Activated naive CD8-positive, alpha-beta T cell treated with anti-CD3 and anti-CD28 coated beads for 36 hours (primary cell): ENCODE measurements at places on chromosomes 6 and 20.

DNA sequence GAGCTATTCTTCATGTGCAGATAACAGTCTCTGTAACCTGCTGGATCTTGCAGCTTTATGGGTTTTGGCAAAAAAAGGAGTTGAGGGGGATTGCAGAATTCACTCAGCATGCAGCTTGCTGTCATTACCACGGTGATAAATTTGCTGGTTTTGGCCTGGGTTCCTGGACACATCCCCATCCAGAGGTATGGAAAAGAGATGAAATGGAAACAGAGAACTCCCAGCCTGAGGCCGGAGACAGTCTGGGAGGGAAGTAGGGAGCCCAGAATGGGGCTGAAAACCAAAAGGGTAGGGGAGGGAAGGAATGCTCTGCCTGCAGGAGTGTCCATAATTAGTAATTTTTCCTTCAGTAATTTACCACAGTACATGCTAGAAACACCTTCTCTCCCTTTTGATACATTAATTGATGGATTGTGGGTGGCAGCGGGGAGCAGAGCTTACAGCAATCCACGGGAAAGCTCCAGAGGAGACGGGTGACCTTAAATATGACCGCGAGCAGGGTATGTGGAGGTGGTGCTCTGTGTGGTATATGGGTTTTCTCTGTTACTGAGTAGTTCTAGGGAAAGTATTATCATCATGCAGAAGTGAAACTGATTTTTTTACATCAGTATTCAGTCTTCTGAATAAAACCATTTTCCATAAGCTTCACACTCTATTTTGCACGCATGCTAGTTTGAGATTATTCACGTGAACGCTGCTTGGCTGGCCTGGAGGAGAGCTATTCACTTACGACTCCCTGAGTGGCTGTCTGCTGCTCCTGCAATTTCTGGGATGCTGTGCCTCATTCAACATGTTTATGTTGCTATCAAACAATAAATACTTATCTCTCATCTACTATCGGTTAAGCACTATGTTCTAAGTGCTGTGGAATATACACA is 66.3 kb upstream of the KCNK16 start:
- DNase-seq = no peak

- DNase-seq = peak; percentile 18
These were observed 474.9 kb upstream of the AGPAT4 start for GRCh38 chr6:161748535-161749416.

DNA sequence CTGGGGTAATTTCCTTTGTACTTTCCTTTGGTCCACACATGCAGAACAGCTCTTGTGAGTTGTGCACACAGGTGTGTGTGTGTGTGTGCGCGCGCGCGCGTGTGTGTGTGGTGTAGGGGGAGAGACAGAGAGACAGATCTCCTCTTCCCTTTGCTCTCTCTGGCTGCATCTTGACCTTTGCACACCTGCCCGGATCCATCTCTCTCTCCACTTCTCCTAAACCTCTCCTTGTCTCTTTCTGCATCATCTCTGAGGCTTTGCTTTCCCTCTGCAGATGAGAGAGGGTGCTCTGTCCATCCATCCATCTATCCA is 67.0 kb downstream of the SRC start:
- no peak for DNase-seq

- no peak for DNase-seq
These were observed 221.1 kb upstream of the PREP start for GRCh38 chr6:105624021-105624420.

DNA sequence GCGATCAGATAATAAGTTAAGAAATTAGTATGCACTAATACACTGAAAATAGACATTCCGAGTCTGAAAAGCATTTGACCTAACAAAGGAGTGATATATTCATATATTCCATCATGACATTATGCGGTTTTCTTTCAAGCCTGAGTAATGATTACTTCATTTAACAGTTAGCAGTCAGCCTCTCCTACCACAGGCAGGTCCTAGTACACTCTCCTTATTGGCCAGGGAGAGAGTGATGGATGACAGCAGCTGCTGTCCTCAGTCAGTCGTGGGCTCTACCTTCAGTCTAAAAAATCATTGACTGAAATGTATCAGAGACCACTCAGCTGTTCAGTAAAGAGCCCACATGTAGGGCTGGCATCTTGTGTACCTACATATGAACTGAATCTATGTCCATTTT is 33.2 kb upstream of the VGLL2 start:
- DNase-seq = no peak

- no peak for DNase-seq
These were observed 12.2 kb downstream of the LEMD2 start for GRCh38 chr6:33776764-33777163.

DNA sequence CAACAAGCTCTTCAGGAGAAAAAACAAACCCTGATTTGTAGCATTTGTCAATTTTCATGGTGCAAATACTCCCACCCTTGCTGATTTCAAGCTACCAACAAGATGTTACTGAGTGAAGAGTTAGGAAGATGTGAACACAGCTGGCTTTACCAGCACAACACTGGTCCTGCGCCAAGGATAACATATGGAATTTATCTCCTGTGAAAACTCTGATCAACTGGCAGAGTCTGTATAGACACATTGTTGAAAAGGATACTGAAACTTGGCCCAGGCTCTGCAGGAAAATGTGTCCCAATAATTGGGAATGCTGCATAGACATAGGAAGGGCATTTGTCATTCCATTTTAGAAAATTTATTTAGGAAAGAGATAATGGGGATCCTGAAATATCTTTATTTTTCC is 29.0 kb downstream of the OTOR start:
- DNase-seq = no peak

DNA sequence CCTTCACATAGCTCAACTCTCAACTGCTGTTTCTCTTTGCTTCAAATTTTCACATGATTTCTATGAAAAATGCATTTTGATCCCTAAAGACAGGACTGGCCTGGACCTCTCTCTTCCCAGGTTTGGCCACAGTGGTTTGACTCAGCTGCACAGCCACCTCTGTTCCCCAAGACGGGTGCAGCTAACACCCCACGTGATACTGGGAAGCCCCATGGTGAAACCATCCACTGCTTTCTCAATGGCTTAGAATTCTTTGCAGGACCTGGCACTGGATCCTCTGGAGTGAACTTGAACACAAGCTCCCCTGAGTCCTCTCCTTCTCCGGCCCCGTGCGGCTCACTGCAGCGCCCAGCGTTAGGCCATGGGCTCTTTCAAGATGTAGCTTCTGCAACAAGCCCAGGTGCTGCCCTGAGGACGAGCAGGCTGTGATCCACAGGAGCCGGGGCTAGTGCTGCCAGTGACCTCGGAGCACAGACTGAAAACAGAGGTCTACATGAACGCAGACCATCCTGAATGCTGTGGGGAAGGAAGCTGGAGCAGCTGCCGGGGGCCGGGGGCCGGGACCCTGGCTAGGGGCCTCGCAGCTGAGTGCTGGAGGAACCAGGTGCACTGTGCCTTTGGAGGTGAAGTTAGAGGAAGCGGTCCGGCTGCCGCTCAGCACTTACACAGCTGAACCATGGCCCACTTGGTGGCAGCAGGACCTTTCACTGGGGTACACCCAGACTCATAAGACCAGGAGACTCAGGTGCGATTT is 58.8 kb upstream of the MPC1 start:
- DNase-seq = no peak

DNA sequence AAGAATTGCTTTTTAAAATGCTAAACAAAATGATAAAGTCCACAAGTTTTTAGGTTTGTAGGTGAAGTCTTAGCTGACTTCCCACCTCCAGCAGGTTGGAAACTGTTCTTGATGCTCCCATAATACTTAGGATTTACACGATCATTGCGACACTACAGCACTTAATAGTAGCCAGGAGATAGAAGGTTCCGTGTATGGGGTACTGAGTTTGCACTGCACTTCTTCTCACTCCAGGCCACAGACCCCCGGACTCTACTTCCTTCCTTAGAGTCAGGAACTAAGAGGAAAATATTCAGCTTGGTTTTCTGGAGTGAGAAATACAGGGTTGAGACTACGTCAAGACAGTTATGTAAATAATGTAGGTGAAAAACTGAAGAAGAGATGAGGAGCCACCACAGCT is 56.1 kb upstream of the SGK1 start:
- DNase-seq = no peak

DNA sequence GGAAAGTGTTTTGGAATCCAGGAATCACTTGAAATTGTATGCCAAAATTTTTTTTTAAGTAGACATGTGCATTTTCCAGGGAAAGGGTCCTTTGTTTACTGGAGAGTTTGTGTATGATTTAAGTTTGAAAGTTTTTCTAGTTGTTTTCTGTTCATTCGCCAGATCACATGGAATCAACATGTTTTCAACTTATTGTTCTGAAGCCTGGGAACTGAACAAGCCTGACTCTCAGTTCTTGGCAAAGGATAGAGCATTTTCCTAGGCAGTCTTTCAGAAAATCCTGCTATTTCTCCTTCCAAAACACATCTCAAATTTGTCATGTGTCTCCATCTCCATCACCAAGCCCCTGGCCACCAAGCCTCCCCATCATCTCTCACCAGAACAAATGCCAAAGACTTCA is 374.8 kb downstream of the MAFB start:
- DNase-seq = no peak

DNA sequence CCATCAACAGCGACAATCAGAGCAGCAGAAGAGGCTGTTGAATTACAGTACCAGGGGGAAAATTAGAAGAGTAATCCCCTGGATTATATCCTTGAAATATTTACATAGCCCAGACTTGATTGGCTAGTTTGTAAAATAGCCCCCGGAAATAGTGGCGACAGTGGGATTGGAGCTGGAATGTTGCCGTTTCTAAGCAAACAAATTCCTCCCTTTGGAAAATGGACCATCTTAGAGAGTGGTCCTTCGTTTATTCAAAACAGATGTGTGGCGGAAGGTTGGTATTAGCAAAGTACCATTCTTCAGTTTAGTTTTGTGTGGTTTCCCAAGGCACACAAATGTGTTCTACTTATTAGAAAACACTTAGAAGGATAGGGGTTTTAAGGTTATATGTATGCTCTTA is 4.5 kb upstream of the EPB41L2 start:
- DNase-seq = no peak

DNA sequence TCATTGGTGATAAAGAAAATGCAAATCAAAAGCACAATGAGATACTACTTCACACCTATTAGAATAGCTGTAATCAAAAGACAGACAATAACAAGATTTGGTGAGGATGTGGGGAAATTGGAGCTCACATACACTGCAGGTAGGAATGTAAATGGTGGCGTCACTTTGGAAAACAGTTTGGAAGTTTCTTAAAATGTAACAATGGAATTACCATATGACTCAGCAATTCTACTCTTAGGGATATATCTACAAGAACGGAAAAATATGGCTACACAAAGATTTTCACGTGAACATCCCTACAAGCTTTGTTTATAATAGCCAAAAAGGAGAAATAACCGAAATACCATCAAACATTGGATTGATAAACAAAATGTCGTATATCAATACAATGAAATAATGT is 270.4 kb downstream of the DOK5 start:
- no peak for DNase-seq

GRCh38 chr6:42354702-42355101 is 97.0 kb downstream of the TRERF1 start:
- DNase-seq = no peak

DNA sequence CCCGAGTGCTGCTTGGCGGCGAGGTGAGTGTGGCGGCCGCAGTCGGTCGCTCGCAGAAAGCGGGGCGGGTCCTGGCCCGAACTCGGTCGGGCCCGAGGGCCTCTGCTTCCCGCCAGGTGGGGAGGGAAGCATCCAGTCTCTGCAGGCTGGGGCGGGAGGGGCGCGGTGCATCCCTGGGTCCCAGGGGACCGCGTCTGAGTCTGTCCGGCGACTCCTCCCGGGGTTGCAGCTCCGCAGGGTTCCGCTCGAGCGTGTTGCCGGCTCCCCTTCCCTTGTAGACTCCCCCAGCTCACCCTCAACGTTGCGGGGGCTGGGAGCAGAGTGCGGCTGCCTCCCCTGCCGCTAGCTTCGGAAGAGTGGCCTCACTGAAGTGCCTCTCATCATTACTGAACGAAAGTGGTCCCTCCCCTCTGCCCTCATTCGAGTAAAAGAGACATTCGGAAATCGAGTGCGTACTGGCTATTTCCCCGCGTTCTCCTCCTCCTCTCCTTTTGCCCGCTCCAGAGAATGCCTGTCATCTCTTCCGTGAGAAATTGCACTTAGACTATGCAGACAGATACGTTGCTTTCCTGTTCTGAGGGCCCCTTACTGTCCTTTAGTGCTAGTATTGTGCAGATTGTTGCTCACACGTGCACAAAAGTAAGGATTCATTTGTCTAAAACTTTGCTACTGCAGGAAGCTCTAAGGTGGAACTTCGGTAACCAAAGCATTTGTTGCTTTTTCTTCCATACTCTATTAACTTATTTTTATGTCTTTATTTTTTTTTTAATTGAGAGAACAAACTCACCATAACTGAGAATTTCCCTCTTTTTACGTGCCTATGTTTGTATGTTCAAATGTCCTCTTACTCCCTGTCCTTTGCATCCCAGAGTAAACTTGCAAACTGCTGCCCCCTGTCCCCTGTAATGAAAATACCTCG is 751 bp downstream of the MAP3K4 start:
- DNase-seq = peak; percentile 59

DNA sequence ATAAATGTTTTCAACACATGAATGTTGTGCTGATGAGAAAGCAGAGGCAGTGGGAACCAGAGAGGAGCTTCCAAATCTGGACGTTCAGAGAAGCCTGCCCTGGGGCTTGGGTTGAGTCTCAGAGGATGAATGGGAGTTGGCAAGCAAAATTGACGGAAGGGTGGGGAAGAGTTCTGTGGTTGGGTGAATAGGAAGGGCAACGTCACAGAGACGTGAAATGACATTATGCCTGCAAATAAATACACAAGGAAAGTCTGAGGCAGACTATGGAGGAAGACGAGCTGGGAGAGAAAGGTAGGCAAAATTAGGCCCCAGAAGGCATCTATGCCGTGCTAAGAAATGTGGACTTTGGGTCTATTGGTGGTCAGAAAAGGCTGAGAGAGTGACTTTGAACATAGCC is 25.2 kb upstream of the SGK1 start:
- no peak for DNase-seq

DNA sequence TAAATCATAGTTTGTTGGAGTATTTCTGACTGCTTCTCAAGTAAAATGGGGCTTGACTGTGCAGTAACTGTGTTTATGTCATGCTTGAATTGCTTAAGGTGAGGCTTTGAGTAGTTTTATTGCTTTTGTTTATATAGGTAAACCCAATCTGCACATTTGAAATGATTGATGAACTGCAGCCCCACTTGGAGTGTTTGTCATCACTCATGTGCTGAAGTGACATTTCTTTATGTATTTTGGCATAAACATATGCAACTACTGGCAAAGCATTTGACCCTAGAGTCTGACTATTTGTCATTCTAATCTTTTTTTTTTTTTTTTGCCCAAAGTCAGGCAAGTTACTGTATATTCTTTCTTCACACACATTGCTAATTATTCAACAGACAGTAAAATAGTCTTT is 491.4 kb upstream of the POU3F2 start:
- DNase-seq = no peak

- peak; percentile 61 for DNase-seq
These were observed 10.1 kb downstream of the ISM1 start for GRCh38 chr20:13231031-13231752.

DNA sequence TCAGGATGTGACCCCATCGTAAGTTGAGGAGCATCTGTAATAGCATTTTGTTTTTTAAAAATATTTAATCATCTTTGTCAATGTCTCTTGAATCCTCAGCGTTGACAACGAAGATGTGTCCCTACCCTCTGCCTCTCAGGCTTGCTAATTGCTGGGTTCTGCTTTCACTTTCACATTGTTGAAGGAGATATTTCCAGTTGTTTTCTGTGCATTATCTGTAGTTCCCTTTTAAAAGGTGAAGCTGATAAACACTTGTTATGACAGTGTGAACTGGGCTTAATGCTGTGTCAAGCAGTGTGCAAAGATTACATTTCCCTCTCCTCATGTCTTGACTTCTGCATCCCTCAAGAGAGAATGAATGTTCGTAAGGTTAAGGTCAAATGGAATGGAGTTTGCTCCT is 54.9 kb downstream of the CSE1L start:
- DNase-seq = no peak
